Stimulated activated CD8-positive, alpha-beta memory T cell treated with anti-CD3 and anti-CD28 coated beads, Interleukin-7, amount 100 ng/mL, for 1 hour (primary cell): ENCODE measurements at places on chromosomes 11 and 22.

DNA sequence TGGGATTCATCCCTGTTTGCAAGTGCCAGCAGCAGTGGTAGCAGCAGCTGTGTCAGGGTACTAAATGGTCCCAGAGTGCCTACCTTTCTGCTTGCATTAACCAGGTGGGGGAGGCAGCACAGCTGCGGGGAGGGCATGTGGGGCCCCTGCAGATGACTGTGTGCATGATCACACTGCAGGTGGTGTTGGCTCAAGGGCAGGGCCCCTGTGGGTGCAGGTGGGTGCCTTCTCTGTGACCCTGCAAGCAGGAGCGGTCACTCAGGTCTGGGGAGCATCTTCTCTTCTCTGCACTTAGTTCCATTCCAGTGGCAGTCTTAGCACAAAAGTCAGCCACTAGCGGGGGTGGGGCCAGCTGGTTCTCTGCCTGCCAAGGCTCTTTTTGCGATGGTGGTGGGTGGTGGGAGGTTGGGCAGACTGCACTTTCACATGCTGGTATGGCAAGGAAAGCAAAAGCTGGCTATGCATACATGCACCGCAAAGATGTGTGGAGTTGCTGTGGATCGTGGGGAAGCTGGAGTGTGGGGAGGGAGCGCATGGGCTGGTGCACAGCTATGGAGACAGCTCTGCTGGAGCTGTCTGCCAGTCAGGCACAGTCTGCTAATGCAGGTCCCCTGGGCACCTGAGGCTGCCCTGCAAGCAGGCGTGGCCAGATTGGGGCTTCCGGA lies 157.1 kb downstream of the DYNC2H1 start:
- DNase-seq, result no peak

- DNase-seq, result no peak
Measured at GRCh38 chr11:106986261-106986660, 32.0 kb downstream of the GUCY1A2 start.

GRCh38 chr11:114059984-114060391 lies 477 bp downstream of the ZBTB16 start:
- DNase-seq, result no peak

DNA sequence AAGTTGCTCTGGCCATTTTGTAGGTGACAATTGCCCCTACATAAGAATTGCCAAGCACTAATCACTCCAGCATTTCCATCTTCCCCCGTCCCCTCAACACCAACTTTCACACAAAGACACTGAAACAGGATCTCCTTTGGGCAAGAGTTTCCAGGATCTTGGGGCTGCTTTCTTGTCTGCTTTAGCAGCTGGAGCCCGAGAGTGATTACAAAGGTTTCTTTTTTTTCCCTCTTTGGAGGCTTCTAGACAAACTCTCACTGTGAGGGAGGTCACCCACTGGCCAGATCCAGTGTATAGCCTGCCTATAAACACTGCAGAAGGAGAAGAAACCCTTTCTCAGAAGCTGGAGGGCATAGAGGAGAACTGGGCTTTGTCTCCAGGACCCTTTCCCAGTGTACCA lies 92.5 kb downstream of the APIP start:
- DNase-seq, result no peak

DNA sequence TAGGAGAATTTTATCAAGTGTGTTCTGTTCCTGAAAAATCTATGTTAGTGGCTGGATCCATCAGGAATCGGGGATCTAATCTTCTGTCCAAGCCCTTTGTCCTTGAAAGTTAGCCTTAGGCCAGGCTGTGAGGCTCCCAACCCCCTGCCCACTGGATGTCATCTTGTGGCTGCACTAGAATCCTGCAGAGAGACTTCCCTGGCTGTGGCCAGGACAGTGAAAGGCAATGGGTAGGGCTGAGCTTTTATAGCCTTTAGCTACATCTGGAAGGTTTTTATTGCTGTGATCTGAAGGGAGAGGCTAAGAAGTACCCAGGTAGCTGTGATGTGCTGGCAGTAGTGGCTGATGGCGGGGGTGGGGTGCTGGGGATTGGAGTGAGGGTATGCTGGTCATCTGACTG lies 2.1 kb downstream of the OAF start:
- DNase-seq, result no peak

DNA sequence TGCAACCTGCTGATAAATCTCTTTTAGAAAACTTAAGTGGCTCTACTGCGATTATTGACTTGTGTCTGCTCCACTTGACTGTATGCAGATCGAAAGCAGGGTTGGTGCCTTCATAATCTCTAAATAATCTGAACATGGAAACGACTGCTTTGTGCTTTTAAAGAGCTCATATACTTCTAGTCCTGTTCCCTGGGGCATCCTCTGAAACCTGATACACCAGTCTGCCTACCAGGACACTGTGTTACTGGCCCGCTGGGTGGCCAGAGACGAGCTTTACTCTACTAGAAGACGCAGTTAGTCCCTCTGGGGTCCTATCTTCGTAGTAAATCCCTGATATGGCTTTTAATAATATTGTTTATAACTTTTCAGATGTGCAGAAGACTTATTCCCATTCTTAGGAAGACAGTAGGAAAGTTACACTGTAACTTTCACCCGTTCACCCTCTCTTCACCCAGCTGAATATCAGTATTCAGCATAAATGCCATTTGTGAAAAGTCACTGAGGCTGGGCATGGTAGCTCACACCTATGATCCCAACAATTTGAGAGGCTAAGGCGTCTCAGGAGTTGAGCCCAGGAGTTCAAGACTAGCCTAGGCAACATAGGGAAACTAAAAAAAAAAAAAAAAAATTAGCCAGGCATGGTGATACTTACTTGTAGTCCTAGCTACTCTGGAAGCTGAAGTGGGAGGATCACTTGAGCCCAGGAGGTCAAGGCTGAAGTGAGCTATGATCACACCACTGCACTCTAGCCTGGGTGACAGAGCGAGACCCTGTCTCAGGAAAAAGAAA lies 9.0 kb upstream of the HTR3B start:
- DNase-seq, result no peak

- DNase-seq, result no peak
Measured at GRCh38 chr11:106694501-106694900, 323.8 kb downstream of the GUCY1A2 start.

DNA sequence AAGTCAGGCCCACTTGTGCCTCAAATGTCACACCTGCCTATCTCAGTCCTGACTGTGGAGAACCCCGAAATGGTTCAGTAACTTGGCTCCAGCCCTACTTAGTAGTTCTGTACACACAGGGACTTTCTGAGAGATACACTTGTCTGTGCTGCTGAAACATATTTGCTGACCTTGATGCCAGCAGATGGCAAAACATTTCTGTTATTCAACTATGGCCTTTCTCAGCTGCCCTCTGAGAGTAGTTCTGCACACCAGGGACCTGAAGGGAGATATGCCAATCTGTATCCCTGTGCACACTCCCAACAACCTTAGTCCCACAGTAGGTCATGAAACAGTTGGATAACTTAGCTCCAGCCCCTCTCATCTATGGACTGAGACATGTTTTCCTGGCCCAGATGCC lies 1651.5 kb downstream of the LRRC4C start:
- no peak for DNase-seq

GRCh38 chr11:110185599-110185998 lies 92.4 kb downstream of the ZC3H12C start:
- no peak for DNase-seq

GRCh38 chr22:40597526-40598430 lies 38.7 kb downstream of the MRTFA start:
- no peak for DNase-seq

- no peak for DNase-seq
Measured at GRCh38 chr22:35066768-35067167, 810 bp downstream of the ISX start.

DNA sequence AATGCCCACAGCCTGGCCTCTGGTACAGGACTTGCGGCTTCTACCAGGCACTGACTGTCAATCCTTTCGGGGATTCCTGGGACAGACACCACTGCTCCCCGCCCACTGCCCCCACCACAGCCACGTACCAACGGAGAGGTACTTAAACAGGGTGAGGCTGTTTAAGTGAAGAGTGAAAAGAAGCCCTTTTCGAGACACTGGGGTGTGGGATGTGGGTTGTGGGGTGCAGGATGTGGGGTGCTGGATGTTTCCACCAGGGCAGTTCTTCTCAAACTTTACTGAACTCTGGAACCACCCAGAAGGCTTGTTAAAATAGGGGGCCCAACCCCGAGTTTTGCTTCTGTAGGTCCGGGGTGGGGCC lies 34.2 kb upstream of the PRR5 start:
- peak; percentile 32 for DNase-seq

GRCh38 chr11:1668911-1669473 lies 28.0 kb upstream of the KRTAP5-6 start:
- no peak for DNase-seq

DNA sequence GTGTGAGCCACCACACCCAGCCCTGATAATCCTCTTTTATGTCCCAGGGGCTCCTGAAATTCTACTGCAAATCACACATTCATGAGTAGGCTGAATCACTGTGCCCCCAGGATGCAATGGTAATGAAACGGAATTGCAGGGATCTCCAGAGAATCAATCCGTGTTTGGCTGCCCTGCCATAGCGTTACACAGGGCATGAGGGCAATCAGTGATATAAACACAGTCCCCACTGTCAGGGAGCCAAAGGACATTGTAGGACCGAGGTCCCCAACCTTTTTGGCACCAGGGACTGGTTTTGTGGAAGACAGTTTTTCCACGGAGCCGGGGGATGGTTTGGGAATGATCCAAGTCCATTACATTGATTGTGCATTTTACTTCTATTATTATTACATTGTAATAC lies 9.0 kb upstream of the PLA2G6 start:
- DNase-seq, result no peak

- DNase-seq, result no peak
Measured at GRCh38 chr11:68340784-68341556, 28.6 kb downstream of the LRP5 start.

- DNase-seq, result no peak
Measured at GRCh38 chr11:1748636-1749394, 1.6 kb downstream of the IFITM10 start.
